ENCODE measurements at places on chromosomes 1 and 21. TPM values are rescaled to one million over a fixed set of nuclear protein-coding genes. Genes with fewer than 3 reads are reported as not detected.

Gene ATP6V1G3
- not detected for total RNA-seq

- DNase-seq, result no peak
Observed at GRCh38 chr1:213050745-213051126, 305 bp upstream of the RPS6KC1 start.

- no peak for DNase-seq
Observed at GRCh38 chr1:165411396-165411795, 33.5 kb downstream of the RXRG start.

Gene TLCD4
- total RNA-seq, result under 0.01 TPM

GRCh38 chr1:1806890-1807289 lies 28.6 kb upstream of the NADK start:
- DNase-seq, result no peak

Data from lung microvascular endothelial cell (primary cell).